HTR-8/SVneo (cell line): ENCODE measurements at places on chromosomes 16 and 17.
A peak's percentile ranks its signal among the peaks of the same experiment; 100 is the strongest.

- DNase-seq = no peak
Observed at GRCh38 chr17:78653382-78653781, 76.2 kb upstream of the DNAH17 start.

- DNase-seq = no peak
Observed at GRCh38 chr17:39627047-39627711, 427 bp downstream of the PPP1R1B start.

GRCh38 chr16:796296-797119 lies 4.0 kb downstream of the GNG13 start:
- DNase-seq = no peak

GRCh38 chr16:9061358-9061813 lies 30.1 kb upstream of the HAPSTR1 start:
- DNase-seq = no peak

- DNase-seq = no peak
Observed at GRCh38 chr16:73617738-73618137, 569.8 kb upstream of the ZFHX3 start.

GRCh38 chr17:917391-917811 lies 62.2 kb downstream of the NXN start:
- no peak for DNase-seq

DNA sequence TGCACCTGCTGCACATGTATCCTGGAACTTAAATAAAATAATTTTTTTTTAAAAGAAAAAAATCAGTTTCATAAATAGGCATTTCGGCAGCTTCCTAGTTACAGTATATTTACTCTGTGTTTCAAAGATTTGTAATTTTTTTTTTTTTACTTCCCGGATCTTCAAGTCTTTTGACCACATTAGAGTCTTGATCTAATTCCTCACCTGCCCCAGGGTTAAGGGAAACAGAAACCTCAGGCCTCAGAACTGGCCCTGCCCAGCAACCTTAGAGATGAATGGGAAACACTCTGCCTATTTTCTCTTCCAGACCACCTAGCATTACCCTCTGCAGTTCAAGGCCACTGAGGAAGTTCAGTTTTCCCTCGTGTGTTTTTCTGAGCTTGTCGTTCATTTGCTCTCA lies 304.0 kb downstream of the MAF start:
- DNase-seq = no peak

GRCh38 chr16:29736112-29736511 lies 9.7 kb downstream of the C16orf54 start:
- DNase-seq = no peak

DNA sequence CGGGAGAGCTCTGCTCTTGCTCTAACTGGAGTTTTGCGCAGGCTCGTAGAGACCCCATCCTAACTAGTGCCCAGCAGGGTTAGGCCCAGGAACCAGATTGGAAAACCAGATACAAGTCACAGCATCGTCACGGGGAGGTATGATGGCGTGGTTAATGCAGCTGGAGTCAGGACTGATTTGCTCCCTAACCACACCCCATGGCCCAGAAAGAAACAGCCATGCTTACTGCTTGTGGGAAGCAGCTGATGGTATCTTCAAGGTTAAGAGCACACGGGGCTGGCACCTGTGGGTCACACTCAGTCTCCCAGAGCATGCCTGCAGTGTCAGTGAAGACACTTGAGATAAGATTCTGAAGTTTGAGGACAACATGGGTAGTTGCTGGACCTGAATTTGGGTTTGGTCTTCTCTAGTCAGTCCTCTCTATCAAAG lies 60.2 kb downstream of the WIPI1 start:
- DNase-seq = no peak

GRCh38 chr16:55622272-55622671 lies 33.5 kb upstream of the SLC6A2 start:
- DNase-seq = no peak

DNA sequence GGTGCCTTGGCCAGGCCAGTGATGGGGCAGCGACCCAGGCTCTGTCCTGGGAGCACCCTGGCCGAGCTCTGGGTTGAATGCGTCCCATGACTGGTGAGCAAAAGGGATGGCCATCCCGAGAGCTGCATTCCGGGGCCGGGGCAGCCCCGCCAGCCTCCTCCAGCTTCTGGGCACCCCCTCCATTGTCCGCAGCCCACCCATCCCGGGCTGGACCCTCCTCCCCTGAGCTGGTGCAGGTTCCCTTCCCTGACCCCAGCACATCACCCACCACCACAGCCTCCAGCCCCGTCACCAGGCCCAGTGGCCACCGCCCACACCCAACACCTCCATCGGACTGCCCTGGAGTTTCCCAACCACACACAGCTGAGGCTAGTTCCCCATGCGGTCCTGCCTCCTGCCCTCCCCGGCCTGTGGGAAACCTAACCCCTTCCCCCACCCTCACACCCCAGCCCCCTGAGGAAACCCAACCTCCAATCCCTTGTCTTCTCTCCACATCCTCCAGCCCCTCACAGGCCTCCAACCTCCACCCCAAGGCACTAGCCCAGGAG lies 16.2 kb upstream of the PVALEF start:
- no peak for DNase-seq

DNA sequence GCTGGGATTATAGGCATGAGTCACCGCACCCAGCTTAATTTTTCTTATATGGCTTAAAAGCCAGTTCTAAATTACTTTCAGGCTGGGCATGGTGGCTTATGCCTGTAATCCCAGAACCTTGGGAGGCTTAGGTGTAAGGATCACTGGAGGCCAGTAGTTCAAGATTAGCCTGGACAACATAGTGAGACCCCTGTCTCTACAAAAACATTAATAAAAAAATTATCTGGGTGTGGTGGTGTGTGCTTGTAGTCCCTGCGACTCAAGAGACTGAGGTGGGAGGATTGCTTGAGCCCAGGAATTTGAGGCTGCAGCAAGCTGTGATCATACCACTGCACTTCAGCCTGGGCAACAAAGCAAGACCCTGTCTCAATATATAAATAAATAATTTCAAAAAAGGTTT lies 10.8 kb upstream of the SMARCD2 start:
- DNase-seq = no peak

DNA sequence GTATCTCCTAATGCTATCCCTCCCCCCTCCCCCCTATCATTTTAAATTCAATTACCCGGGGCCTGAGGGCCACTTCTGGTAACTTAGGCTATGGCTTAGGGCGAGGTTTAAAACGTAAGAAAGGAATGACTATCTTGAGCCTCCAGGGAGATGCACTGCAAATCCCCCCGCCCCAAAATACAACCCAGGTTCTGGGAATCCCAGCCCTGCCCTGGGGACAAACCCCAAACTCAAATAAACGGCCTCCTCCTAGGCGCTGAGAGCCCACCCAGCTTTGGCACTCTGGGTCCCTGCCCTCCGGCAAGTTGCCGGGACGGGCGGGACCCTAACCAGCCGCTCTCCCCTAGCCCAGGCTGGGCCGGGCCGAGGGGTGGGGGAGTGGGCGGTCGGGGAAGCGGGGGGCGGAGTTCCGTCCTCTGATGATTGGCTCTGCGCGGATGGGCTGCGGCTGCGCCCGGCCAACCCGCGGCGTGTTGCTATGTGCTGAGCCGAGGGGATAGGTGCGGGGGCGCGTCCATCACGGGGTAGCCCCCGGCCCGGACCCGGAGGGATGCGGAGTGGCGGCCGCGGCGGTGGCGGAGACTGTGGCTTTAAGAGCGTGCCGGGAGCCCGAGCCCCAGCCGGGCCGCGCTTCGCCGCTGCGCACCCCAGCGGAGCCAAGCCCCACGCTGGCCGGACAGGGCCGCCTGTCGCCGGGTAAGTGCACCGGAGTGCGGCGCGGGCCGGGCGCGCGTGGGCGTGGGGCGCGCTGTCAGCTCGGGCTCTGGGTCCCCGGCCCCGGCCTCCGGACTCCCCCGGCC lies at the start of gene YPEL2:
TSS of gene YPEL2 (plus strand) at position 527 of the 800 bp plus-strand sequence. CDS start 21,755 bp downstream, outside the sequence.
- peak; percentile 100 for DNase-seq

DNA sequence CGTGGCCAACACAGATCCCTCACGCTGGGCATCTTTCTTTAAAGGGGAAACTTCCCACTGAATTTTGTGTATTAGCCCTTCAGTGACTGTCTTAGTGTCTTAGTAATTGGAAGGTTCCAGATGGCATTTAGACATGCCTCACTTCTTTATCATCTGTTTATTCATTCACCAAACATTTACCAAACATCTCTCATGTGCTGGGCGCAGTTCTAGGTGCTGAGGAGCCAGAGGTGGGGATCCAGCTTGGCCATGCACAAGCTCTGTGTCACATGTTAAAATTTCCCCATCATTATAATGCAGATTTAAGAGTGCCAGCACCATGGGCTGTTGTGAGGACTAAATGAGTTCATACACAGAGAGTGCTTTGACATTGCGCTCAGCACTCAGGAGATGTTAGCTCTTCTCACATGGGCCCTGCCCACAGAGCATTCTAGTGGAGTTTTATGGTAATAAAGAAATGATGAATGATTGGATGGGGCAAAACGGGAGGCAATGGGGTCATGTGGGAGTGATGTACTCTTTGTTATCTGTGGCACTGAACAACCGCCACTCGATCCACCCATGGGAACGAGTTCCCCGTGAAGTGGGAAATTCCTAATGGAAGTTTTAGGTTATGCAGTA lies 119.7 kb downstream of the SNX29 start:
- no peak for DNase-seq

DNA sequence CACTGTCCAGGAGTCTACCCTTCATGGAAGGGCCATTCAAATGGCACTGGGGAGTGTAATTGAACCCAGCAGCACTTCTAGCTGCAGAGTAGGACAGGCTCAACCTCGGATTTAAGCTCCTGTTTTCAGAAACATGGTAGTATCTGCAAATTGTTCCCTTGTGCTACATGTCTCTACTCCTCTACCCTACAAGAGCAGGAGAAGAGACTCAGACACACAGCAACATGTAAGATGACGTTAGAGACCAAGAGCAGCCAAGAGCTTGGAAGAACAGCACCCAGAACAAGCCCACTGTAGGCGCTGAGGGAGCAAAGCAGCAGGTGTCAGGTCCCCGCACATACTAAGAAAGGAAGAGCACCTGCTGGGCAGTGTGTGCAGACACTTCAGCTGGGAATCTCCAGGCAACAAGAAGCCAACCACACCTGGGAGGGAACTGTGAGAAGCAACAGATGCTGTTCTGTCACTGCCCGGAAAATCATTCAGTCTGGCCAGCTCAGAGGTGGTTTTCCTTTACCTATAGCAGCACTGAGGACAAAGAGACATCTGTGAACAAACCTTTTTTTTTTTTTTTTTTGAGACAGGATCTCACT lies 35.6 kb upstream of the MNT start:
- DNase-seq = no peak

GRCh38 chr17:683499-684254 lies 31.0 kb downstream of the VPS53 start:
- no peak for DNase-seq

DNA sequence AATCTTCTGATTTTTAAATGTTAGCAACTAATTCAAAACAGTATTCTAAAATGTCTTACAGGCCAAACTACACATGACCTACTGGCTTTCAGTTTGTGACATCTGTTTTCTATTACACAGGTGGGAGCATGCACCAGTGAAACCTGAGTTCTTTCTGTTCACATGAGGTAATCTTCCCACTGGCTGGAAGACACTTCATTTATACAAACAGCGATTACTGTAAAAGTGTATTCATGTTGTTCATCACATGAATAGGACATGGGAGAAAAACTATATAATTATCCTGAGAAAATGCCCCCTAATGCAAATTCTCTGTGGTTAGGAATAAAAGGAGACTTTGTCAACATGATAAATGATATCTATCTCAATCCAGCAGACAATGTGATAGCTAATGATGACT lies 11.1 kb upstream of the PIK3R5 start:
- DNase-seq = no peak

GRCh38 chr17:80025796-80026195 lies 9.9 kb downstream of the TBC1D16 start:
- no peak for DNase-seq

GRCh38 chr16:55498101-55498500 lies 10.8 kb upstream of the LPCAT2 start:
- no peak for DNase-seq

- DNase-seq = no peak
Observed at GRCh38 chr17:66098040-66098439, 93.9 kb downstream of the CEP112 start.

GRCh38 chr17:19319771-19320505 lies 42.6 kb downstream of the B9D1 start:
- DNase-seq = no peak

- DNase-seq = no peak
Observed at GRCh38 chr17:39678340-39679116, 9.3 kb downstream of the PGAP3 start.

- no peak for DNase-seq
Observed at GRCh38 chr17:74004056-74004455, 199.4 kb upstream of the RPL38 start.

- no peak for DNase-seq
Observed at GRCh38 chr16:49338611-49339265, 34.9 kb upstream of the C16orf78 start.
